LHCN-M2 (cell line): ENCODE measurements at places on chromosomes 4 and X. TPM values are rescaled to one million over a fixed set of nuclear protein-coding genes. Genes with fewer than 3 reads are reported as not detected.

The SMIM10 gene
- 6.4 and 7.4 TPM in 2 replicates for total RNA-seq

The ELF4 gene
- 14.2 and 14.7 TPM in 2 replicates for total RNA-seq

The NKRF gene
- total RNA-seq, result 4.6 and 7.0 TPM in 2 replicates

The WDR44 gene
- 12.4 and 15.6 TPM in 2 replicates for total RNA-seq

The PCDH19 gene
- not detected in 2 replicates for total RNA-seq

The TLR7 gene
- under 0.01 TPM in 1 of 2 replicates, not detected in the other for total RNA-seq

The GAGE12D gene
- total RNA-seq, result not detected in 2 replicates

The PABPC4L gene
- total RNA-seq, result 0.75 and 0.90 TPM in 2 replicates

The DCLK2 gene
- total RNA-seq, result 2.8 and 2.9 TPM in 2 replicates

The TMSB15A gene
- total RNA-seq, result 14.5 and 20.8 TPM in 2 replicates

The MBNL3 gene
- 3.2 and 3.9 TPM in 2 replicates for total RNA-seq

The CXCL10 gene
- not detected in 2 replicates for total RNA-seq

The KDR gene
- 15.8 and 19.3 TPM in 2 replicates for total RNA-seq

The ADH1A gene
- total RNA-seq, result not detected in 2 replicates

The GAGE12J gene
- not detected in 2 replicates for total RNA-seq

The MND1 gene
- total RNA-seq, result 15.8 and 20.5 TPM in 2 replicates

The FAM47A gene
- total RNA-seq, result not detected in 2 replicates

The TCEAL2 gene
- total RNA-seq, result not detected in 2 replicates
